Left lung (tissue), 14 donors: ENCODE measurements at places on chromosomes 12 and 14. TPM values are rescaled to one million over a fixed set of nuclear protein-coding genes. Genes with fewer than 3 reads are reported as not detected.

- H3K4me1 ChIP-seq = peaks cover 4% of the 10 kb centered on the region
- no peak overlapping the region for H3K4me3 ChIP-seq
- H3K27ac ChIP-seq = no peak overlapping the region
- DNase-seq = no peak
- H3K27me3 ChIP-seq = no peaks in the 10 kb centered on the region
- H3K36me3 ChIP-seq = no peaks in the 10 kb centered on the region
These were observed 379.7 kb upstream of the DDHD1 start for GRCh38 chr14:53532853-53533252.

GRCh38 chr12:82034769-82035168, 275.6 kb upstream of the PPFIA2 start:
- DNase-seq = no peak
- no peak overlapping the region for H3K27ac ChIP-seq
- no peaks in the 10 kb centered on the region for H3K27me3 ChIP-seq
- no peaks in the 10 kb centered on the region for H3K36me3 ChIP-seq

GRCh38 chr14:37588667-37588955, 6.4 kb downstream of the FOXA1 start:
- DNase-seq = no peak

DNA sequence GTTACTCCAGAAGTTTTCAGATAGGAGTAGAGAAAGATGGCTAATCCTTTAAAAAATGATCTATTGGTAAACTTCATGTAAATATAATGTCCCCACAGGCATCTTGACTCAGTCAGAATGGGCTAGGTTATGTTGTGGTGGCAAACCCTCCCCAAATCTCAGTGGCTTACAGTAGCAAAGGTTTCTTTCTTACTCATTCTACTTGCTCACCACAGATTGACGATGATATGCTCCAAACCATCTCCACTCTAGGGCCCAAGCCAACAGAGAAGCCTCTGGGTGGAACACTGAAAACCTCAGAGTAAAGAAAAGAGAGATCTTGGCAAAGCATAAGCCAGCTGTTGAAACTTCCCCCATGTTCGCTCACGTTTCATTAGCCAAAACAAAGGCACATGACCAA, 146.4 kb downstream of the EMP1 start:
- H3K27ac ChIP-seq = no peak overlapping the region
- H3K4me3 ChIP-seq = no peak overlapping the region
- H3K36me3 ChIP-seq = no peaks in the 10 kb centered on the region
- DNase-seq = no peak
- H3K4me1 ChIP-seq = no peaks in the 10 kb centered on the region
- no peaks in the 10 kb centered on the region for H3K27me3 ChIP-seq

- DNase-seq = no peak
- no peak overlapping the region for H3K4me3 ChIP-seq
- no peaks in the 10 kb centered on the region for H3K27me3 ChIP-seq
- H3K4me1 ChIP-seq = no peaks in the 10 kb centered on the region
These were observed 821.9 kb downstream of the VRK1 start for GRCh38 chr14:97618917-97619690.

GRCh38 chr14:35229084-35229791, 62.9 kb upstream of the PSMA6 start:
- H3K4me3 ChIP-seq = no peak overlapping the region
- H3K27ac ChIP-seq = no peak overlapping the region
- H3K4me1 ChIP-seq = no peaks in the 10 kb centered on the region
- no peak for DNase-seq

DNA sequence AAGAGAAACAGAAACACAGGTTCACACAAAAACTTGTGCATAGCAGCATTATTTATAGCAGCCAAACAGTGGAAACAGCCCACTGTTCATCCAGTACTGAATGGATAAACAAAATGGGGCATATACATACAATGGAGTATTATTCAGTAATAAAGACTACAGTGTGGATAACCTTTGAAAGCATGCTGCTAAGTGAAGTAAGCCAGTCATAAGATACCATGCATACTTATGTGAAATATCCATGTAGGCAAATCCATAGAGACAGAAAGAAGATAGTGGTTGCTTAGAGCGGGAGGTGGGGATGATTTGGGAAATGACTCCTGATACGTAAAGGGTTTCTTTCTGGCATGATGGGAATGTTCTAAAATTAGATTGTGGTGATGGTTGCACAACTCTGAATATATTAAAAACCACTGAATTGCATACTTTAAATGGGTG, 99.4 kb downstream of the CRADD start:
- H3K36me3 ChIP-seq = no peaks in the 10 kb centered on the region
- no peaks in the 10 kb centered on the region for H3K27me3 ChIP-seq
- no peak for DNase-seq
- H3K4me1 ChIP-seq = peaks cover 50% of the 10 kb centered on the region

TAS2R7 gene
- total RNA-seq = not detected

NYNRIN gene
- 23.4 TPM for total RNA-seq

CYP46A1 gene
- 1.5 TPM for total RNA-seq

ADAM21 gene
- 0.29 TPM for total RNA-seq

SCNN1A gene
- 212 TPM for total RNA-seq

ERP27 gene
- total RNA-seq = 16.2 TPM
